ENCODE measurements at places on chromosomes 1 and 21.

DNA sequence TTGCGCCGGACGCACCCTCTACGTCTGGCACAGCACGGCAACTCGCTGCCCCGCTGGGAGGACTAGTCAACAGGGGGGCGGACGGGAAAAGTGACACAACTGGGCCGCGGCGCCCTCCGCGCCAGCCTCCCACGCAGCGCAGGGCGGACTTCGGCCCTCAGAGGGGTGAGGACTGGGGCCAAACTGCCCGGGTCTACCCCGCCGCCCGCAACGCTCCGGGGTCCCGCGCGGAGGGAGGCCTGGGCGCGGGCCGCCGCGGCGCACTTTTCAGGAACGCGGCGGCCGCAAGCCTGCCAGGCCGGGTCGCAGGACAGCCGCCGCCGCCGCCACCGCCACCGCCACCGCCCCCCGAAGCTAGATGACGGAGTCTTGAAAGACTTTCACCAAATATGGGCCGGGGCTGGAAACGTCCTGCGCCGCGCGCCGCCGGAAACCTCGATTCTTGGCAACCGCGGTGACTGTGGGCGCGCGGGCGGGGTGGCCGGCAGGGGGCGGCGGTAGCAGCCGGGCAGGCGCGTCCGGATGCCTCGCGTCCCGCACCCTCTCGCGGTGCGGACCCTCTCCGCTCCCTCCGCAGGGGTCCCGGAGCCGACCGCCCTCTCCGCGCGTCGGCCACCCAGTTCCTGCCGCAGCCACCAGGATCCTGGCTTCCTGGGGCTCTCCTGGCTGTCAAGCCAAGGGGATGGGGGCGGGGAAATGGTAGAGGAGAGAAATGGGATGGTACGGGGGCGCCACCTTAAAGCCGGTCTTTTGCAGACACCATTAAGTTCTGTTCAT, 3.7 kb upstream of the CCN1 start:
- peak; percentile 59 for DNase-seq

GRCh38 chr21:34595457-34595856, 19.5 kb downstream of the RCAN1 start:
- DNase-seq, result no peak

DNA sequence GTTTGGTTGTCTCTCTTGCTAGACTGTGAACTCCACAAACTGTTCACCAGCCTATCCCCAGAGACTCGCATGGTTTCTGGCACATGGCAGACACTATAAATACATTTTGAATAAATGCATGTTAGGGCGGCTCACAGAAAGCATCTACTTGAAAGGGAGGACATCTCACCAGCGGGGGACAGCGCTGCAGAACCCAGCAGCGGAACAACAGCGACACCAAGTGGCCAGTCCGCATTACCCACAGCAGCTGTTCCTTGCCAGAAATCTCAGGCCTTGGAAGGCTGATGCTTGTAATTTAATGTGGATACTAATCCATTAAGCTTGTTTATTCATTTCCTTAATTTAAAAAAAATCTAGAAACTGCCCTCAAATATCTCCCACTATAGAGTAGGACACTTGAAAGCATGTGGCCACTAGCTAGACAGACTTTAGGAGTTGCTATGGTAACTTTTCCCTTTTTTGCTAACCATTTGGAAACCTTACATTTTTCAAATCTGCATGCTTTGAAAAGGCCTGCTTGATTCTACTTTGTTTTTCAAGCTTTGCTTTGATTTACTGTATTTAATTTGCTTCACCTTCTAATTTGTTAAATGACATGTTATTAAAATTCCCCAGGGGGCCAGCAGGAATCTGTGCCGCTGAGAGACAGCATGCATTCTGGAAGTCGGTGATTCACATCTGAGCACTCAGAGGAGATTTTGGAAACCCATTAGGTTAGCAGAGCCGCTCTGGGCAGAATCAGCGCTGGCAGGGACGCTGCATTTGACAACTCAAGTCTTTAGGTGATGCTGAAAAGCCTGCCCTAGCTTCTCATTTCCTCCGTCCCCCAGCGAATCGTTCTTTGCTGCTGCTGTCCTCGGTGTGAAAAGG, 63.5 kb upstream of the SSX2IP start:
- peak; percentile 69 for DNase-seq

DNA sequence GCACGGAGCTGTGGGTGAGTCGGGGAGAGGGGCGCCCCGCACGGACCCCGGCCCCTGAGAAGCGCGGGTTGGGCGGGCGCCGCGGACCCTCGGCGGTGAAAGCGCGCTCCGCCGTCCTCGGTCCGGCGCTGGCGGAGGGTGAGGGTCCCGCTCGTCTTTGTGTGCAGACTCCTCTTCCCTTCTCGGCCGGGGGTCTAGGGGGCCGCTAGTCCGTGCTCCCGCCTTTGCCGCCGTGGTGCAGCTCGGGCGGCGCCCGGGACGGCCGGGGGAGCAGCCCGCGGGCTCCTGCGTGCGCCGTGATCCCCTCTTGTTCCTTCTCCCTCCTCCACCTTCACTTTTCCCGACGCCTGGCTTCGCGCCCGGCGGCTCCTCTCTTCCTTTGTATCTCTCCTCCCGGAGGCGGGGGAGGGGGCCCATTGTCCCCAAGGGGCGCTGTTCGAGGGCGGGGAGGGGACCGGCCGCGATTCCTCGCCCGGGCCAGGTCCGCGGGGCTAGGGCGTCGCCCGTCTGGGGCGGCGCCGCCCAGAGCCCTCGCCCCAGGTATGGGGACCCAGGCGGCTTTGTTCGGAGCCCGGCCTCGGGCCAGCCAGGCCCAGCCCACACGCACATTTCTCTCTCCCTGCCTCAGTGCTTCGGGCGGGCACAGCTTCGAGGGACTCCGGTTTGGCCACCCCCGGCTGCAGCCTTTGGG, 519 bp downstream of the FNBP1L start:
- DNase-seq, result no peak

DNA sequence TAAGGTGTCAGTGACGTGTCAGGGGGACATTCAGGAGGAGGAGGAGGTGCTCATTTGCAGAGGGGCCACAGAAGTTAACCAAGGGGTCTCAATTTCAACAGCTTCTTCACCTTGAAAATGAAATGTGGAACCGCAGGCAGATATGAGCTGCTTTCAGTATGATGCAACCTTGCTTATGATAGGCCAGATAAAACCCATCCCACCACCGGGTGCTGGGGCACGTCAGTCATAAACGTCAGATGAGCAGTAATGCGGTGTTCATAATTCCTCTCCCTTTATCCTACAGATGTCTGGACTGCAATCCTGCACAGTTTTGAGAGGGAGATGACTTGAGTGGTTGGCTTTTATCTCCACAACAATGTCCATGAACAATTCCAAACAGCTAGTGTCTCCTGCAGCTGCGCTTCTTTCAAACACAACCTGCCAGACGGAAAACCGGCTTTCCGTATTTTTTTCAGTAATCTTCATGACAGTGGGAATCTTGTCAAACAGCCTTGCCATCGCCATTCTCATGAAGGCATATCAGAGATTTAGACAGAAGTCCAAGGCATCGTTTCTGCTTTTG, 1.7 kb downstream of the PTGFR start:
- no peak for DNase-seq

DNA sequence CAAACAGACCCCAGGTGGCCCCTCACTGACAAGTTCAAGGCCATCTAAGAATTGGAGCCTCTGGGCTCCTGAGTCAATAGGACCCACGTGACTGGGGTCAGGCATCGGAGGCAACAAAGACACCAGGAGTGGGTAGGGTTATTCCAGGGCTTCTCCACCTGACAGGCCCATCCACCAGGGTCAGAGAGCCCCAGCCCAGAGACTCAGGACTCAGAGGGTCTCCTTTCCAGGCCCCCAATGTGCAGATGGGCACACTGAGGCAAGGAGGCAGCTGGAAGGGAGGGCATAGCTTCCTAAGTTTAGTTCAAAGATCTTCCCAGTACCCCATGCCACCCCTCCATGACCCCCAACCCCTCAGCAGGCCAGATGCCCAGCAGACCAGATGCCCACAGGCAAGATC, 388.6 kb downstream of the MATN1 start:
- no peak for DNase-seq

GRCh38 chr1:12010746-12011570, 8.3 kb upstream of the MIIP start:
- DNase-seq, result no peak

DNA sequence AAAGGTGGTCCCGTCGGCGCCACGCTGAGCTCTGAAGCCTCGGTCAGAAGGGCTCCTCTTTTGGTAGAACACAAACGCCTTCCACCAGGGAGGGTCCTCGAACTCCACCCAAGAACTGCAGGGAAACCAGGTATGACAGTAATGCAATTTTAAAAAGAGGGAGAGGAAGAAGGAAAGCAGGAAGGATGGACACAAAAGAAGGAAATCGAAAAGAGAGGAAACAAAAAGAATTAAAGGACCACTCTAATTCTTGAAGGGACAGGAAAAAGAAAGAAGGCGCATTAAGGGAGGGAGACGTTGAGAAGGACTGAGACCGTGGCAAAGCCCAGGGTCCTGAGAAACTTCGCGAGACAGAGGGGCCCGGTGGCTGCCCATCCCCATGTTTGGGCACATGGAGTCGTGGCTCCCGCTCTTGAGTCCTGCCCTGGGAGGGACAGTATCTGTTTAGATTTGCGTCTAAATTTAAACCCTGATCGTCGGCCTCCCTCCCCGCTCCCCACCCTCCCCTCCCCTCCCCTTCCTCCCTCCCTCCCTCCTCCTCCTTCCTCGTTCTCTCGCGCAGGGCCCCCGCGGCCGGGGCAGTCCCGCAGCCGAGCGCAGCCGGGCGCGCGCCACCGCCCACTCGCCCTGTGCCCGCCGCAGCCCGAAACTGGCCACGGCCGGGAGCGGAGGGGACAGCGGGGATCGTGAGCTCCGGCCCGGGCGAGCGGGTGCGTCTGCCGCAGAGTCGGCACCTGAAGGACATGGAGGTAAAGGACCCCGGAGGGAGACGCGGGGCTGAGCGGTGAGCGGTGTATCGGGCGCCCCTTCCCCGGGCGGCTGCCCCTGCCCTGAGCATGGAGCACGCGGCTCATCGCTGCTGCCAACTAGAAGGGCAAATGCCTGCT, at the start of gene RCSD1:
TSS of gene RCSD1 (plus strand) at position 552 of the 887 bp plus-strand sequence. CDS start at position 744, 192 bp downstream.
- DNase-seq, result peak; percentile 36

GRCh38 chr1:244350027-244350426, 101.7 kb downstream of the ADSS2 start:
- no peak for DNase-seq

DNA sequence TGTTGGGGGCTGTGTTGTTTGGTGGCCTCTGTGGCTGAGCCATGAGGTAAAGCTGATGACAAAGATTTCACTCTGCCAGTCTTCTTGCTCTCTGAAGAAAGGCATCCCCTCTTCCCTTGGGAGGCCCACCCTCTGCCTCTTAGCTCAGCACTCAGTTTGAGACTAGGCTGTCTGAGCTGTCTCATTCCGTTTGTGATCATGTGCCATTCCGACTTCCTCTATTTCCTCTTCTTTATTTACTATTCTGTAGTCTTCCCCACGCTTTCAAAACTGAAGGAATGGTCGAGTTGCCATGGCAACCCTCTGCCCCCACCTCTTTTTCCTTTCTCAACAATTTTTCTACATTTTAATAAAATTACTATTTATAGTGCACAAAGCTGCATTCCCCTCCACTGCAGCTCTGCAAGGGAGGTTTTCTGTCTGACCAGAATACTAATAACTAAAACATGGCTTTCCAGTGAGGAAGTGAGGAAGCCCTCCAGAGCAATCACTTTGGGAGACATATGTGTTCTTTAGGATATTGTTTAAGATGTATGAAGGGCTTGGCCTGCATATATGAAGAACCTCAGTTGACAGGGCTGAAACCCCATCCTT, 30.8 kb downstream of the KCNA3 start:
- no peak for DNase-seq

- DNase-seq, result no peak
Observed at GRCh38 chr1:172661107-172661506, 2.2 kb downstream of the FASLG start.

GRCh38 chr1:157030728-157031127, 14.8 kb downstream of the ARHGEF11 start:
- DNase-seq, result no peak

DNA sequence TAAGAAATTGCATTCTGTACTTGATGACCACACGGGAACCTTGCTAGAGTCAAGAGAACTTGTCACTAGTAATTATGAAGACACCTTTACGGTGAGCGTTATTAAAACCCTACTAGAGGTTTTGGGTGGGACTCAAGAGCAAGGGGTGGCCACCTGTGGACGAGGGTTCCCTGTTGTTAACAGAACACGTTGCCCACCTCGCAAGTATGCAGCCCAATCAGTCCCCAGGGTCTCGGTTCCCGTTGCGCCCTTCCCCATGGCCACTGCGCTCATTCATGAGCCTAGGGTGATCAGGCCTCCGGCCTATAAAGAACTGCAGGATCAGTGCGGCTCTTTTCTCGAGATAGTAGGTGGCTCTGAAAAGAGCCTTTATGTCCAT, 30.2 kb upstream of the RNF187 start:
- no peak for DNase-seq

- peak; percentile 6 for DNase-seq
Observed at GRCh38 chr1:68347415-68347814, 102.3 kb downstream of the RPE65 start.

- no peak for DNase-seq
Observed at GRCh38 chr1:54575605-54576290, 27.7 kb downstream of the ACOT11 start.

- no peak for DNase-seq
Observed at GRCh38 chr1:36352910-36353878, 29.7 kb upstream of the EVA1B start.

DNA sequence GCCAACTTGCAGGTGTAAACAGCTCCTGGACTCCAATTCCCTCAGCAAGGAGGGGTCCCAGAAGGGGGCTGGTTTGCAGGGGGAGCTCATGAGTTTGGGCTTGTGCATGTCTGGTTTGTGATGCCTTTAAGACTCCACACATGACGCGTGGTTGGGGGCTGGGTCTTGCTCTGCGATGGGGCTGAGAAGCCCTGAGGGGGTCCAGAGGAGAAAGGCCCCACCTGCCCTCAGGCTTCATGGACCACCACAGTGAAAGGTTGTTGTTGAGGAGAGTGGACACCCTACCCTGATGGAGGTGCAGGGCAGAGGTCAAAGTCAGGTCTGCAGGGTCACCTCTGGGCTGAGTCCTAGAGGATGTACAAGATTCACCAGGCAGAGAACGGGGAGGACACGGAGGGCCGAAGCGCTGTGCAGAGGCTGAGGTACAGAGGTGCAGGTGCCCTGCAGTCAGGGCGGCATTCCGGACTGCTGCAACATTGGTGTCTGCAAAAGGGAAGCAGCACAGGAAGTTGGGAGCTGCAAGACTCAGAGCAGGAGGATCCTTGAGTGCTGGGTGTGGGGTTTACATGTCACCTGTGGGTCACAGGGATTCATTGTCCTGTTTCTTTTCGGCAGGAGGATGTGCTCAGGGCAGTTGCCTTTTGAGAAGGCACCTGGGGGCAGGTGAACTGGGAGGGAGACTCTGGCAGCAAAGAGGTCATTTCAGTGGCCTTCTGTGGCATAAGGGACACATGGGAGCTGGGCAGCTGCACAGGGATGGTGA, 399.4 kb downstream of the PTPRU start:
- no peak for DNase-seq

Measured in hematopoietic multipotent progenitor cell treated with erythropoietin and hydrocortisone succinate and interleukin-3 and kit ligand, for 8 days (in vitro differentiated cells).